ENCODE measurements at places on chromosomes 7 and 10.
A peak's percentile ranks its signal among the peaks of the same experiment; 100 is the strongest.

DNA sequence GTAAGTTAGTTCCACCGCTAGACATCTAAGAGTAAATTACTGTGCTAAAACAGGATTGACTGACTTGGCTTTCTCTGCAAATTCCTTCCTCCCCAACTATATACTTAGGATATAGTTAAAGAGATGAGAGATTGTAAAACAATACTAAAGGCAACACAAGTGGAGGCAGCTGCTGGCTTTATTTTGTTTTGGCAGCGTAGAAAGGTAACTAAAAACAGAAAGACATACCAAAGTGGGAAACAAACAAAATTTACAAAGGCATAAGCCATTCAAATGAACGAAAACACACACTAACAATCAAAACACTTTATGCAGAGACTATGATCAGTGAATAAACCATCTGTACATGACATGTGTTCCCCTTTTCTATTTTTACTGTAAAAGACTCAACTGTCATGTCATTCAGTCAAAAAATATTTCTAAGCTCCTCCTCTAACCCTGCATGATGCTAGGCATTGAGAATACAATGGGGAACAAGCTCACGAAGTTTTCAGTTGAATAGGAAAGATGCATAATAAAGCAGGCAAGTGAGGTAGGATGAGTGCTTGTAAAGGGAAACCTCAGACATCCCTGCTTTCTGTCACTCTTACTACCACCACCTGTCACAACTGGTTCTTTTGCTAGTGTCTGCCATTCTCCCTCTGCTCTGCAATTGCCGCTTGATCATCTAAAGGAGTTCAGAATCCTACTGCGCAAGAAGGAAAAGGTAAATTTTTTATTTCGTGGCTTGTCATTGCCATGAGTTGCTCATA lies 64.2 kb upstream of the COL1A2 start:
- no peak for DNase-seq

GRCh38 chr10:69879634-69880257 lies 78.0 kb downstream of the COL13A1 start:
- no peak for DNase-seq

DNA sequence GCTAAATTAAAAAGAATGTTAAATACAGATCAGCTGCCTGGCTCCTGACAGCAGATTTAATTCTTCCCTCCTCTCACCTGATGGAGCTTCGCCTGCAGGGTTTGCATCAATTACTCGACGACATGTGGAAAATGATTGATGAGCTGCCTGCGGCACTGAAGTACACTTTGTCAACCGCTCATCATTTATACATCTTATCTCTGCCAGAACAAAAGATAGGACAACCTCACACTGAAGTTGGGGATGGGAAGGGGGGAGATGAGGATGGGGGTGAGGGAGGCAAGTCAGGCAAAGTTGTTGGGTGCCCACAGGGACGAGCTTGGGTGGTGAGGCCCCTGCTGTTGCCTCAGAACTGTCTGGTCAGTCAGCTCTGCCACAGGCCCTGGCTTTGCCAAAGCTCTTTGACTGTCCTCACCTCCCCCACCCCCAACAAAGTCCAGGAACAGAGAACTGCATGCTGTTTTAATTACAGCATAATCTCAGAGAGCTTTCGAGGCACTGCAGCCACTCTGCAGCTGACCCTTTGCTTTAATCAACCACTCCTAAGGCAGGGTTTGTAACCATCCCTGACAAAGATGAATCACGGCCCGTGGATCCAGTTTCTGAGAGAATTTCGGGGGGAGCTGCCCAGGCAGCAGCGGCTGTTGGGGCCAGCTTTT lies 702.3 kb downstream of the LRMDA start:
- DNase-seq, result no peak

DNA sequence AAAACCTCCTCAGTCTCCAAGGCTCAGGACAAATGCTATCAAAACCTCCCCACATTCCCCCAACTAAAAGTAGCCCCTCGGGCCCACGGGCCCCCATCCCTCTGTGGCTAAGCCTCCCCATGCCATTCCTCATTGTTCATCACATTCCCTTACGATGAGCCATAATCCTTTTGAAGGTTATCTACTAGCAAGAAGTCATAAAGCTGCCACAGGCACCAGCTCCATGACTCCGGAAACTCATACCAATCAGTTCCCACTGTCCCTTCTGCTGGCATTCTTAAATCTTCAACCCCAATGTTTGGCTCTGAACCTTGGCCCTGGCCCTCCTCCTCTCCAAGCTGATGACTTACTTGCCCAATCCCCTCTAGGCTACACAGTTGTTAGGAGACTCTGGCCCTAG lies 19.4 kb upstream of the TM9SF3 start:
- no peak for DNase-seq

DNA sequence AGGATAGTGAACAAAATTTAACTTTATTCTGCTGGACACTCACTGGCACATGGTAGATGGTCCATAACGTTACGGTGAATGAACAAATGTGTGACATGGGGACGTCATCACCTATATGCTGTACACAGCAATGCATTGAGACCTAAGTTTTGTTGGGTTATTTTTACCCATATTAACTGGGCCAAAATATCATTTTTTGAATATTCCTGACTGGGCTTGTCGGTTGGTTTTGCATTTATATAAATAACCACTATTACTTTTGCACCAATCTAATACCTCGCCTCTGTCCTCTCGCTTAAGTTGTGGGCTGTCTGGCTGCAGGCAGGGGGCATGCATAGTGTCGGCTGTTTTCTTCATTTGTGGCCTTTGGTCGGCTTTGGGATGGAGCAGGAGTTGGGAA lies 161.7 kb downstream of the USP6NL start:
- DNase-seq, result no peak

- DNase-seq, result no peak
Observed at GRCh38 chr10:123990889-123991288, 99.3 kb upstream of the CPXM2 start.

DNA sequence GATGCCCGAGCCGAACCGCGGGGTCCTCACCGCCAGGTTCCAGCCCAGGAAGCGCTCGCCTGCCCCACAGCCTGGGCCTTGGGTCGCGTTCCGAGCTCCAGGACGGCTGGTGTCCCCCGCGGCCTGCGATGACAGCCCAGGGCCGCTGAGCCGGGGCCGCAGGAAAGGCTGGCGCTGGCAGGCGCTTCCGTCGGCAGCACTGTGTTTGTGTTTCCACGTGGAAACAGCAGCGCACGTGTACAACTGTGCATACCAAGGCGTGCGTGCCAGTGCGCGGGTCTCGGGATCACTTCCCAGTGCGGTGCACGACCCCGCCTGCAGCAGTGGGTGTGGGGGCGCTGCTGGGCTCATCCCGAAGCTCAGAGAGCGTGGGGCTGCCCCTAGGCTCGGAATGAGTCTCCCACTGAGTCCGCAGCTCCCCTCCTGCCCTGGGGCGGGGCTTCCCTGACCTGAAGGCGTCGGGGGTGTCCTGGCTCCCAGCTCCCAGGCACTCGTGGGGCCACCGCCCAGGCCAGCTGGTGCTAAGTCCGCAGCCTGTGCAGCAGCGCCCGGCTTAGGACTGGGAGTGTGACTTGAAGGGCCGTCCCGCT lies 17.2 kb downstream of the AP5Z1 start:
- DNase-seq, result peak; percentile 49

DNA sequence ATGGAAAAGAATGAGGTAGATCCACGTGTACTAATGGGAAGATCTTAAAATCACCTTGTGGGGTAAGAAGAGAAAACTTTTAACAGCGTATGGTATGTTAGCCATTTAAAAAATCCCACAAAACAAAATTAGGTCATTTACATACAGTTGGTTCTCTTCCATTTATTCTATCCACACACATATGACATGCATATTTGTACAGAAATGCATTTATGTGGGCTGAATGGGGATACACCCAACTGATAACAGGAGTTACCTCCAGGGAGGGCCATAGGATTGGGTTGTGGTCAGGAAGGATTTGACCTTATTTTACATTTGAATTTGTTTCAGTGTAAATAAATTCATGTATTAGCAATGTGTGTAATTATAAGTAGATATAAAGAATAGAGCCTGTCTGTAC lies 71.5 kb downstream of the MCMBP start:
- no peak for DNase-seq

GRCh38 chr7:37489703-37490102 lies 41.0 kb upstream of the ELMO1 start:
- no peak for DNase-seq
